Fibroblast of skin of scalp (primary cell): ENCODE measurements at places on chromosomes 7 and 10.

DNA sequence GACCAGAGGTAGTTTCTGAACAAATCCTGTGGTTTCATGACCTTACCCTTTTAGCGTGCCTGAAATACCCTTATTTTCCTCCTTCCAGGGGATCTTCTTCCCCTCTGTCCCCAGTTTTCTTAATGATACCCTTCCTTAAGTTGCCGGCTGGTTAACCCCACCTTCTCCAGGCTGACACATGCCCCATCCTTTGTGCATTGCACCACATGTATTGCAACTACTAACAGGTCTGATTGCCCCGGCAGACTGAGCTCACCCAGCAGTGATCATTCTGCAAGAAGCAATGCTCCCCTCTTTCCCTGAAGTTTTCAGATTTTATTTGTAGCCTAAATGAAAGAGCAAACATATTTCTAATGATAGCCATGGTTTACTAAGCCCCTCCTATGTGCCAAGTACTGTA lies 108.2 kb downstream of the HIP1 start:
- DNase-seq = no peak

GRCh38 chr10:33344676-33345075 lies 10.2 kb upstream of the NRP1 start:
- DNase-seq = no peak

- no peak for DNase-seq
These were observed 11.6 kb downstream of the RPS24 start for GRCh38 chr10:78045237-78045636.

DNA sequence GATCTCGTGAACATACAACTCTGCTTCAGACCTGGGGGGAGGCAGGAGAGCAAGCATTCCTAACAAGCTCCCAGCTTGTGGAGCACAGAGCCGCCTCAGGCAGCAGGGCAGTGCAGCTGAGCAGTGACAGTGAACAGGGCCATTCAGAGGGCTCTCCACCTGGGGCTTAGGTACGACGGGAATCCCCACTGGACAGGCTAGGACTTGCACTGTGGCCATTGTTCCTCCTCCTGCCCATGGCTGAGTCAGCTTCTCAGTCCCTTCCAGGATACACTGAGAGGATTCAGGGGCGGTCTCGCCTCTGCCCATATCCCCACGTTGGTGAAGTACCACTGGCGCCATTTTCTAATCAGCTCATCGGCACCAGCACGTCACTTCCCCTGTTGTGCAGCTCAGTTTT lies 71.1 kb downstream of the FIGNL1 start:
- DNase-seq = no peak

DNA sequence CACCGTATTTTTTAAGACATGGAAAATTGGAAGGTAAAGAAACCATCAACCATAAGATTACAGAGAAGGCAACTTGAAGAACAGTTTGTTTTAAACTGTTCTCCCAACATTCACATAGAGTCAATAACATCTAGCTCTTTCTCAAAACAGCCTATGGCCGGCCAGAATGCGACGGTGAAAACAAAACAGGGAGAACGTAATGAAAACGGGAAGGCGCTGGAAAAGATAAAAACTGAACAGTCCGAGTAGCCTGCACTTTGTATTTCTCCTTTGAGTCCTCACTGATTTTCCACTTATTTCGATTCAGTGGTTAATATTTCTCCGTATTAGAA lies 637 bp downstream of the MICU1 start:
- DNase-seq = no peak

DNA sequence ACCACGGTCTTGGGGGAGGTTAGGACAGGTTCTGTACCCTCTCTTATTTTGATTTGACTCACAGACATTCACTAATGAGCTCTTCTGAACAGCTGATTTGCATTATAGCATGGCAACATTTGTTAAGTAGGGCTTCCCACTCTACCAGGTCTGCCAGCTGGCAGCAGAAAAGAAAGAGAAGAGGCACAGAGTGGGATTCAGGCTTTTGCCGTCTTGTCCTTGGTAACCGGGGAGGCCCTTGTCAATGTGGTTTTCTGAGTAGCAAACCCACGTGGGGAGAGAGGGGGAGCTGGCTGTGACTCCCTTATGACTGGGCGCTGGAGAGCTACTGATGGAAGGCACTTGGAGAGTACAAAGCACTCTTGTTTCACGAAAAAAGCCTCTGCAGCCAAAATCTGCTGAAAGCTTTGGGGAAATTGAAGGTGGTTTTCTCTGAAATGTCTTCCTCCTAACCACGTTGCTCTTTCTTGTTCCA lies 355.3 kb upstream of the GALNT17 start:
- peak; percentile 14 for DNase-seq

DNA sequence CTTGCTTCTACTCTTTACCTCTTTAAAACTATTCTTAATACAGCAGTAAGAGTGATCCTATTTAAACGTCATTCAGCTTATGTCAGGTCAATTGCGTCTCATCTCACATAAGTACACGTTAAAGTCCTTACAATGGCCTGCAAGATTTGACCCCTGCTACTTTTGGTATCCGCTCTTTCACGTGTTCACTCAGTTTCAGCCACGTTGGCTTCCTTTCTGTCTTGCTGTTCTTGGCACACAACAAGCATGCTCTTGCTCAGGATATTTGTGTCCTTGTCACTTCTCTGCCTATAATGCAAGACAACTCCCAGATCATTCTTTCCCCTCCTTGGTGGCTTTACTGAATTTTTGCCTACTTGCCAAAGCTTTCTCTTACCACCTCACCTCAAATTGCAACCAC lies 296.8 kb downstream of the PCLO start:
- no peak for DNase-seq

- no peak for DNase-seq
These were observed 238.4 kb upstream of the ZMIZ1 start for GRCh38 chr10:78830062-78830975.

DNA sequence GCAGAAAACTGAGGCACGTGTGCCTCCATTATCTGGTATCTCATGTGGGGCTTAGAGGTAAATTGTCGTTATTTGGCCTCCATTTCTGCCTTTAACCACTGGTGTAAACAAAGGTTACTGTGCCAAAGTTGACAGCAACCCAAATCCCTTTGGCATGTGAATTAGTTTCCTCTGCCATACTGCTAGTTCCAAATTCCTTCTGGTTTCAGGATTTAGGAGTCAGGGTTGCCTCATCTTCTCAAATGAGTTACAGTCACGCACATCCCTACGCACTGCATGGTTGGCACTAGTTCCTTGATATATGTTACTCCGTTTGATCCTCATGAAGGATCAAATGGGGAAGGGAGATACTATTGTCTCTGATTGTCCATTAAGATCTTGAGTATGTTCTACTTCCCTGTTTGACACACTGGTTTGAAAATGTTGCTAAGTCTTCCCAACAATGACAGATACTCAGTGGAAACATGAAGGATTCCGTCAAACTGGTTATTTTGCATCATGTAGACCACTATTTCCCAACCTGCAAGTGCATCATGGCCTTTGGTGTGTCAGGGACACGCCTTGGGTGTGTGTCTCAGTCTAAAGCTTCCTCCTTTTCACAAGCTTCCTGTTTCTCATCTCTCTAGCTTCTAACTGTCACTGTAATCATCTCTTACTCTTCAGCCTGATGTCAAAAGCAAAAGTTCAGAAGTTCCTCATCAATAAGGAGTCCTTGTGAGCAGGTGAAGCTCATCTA lies at the start of gene LIPN:
Gene LIPN, plus strand, starts transcription at position 655 of the 736 bp plus-strand sequence. CDS start 1,386 bp downstream, outside the sequence.
- DNase-seq = no peak

GRCh38 chr10:88012641-88013040 lies 149.2 kb downstream of the PTEN start:
- DNase-seq = peak; percentile 13

DNA sequence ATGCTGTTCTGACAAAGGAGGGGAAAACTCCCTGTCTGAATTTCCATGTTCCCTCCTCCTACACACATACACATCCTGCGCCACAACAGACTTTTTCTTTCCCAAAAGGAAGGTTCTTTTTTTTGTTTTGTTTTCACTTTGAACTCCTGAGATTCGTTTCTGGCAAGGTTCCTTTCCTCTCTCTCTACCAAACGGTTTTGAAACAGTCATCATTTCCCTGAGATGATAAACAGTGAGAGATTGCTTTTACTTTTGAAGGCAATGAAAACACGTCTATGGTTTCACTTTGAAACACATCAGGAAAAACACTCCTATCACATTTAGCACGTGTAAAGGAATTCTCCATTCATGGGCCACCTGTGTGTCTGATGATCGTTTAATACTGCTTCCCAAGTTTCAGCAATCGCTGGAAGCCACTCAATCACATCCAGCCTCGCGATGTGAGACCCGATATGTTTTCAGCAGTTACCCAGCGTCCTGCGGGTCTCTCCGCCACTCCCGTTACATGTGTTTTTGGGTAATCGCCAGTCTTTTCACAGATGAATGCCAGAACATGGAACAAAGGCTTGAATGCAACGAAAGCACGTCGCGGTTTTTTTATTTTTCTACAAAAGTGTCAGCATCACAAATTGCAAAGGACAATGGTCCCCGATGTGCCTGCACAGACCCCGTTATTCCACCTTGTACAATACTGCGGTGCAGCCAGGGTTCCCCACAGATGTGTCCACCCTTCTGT lies 62.8 kb upstream of the CUX1 start:
- DNase-seq = peak; percentile 27

GRCh38 chr10:78236416-78237015 lies 202.9 kb downstream of the RPS24 start:
- no peak for DNase-seq

GRCh38 chr7:120170834-120171233 lies 102.1 kb upstream of the KCND2 start:
- peak; percentile 40 for DNase-seq

DNA sequence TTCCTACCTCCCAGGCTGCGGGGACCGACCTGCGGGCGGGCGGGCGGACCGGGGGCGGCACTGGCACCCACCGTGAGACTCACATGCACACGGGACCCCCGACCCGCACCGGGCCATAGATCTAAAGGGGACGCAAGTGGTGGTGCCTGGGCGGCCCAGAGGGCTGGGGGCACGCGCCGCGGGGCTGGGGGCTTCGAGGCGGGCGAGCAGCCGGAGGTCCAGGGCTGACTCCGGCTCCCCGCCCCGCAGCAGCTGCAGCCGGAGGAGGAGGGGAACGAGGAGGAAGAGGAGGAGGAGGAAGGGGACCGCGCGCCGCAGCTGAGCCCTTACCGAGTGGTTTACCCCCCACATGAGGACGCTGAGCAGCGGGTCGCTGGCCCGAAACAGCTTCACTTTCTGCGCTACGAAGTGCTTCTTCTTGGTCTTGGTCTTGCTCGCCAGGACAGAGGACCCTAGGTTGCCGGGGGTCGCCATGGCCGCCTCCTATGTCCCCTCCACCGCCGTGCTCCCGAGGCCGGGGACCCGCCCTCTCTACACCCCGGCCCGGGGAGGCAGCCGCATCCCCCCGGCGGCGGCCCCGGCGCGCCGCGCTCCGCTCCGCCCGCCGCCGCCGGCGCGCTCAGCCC lies 412 bp downstream of the PIP4K2A start:
- DNase-seq = peak; percentile 22

- no peak for DNase-seq
These were observed 42.8 kb downstream of the PDGFA start for GRCh38 chr7:476736-477360.

GRCh38 chr10:132141526-132142395 lies 45.0 kb upstream of the DPYSL4 start:
- DNase-seq = no peak

- DNase-seq = peak; percentile 79
These were observed 128.4 kb downstream of the RGS10 start for GRCh38 chr10:119414081-119414611.

DNA sequence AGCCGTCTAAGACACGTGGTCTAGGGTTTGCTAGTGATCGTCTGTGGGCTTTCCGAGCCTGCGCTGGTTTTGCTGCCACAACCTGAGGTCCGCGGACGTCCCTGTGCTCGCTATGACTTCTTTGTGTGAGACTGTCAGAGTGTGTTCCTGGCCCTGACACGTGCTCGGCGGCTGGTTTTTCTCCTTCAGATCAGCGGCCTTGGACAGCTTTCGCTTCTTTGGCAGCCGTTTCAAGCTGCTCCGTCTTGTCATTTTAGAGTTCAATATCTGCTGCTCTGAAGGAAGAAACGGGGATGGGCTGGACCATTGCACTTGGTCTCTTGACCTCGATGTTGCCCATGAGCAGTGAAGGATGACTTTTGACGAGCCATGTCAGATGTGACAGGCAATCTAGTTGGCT lies 147.3 kb downstream of the MGMT start:
- DNase-seq = no peak

GRCh38 chr7:54653905-54654304 lies 105.1 kb downstream of the SEC61G start:
- DNase-seq = no peak

GRCh38 chr7:49564379-49564714 lies 209.1 kb upstream of the VWC2 start:
- DNase-seq = no peak

GRCh38 chr7:83517035-83517700 lies 131.8 kb downstream of the SEMA3E start:
- no peak for DNase-seq

DNA sequence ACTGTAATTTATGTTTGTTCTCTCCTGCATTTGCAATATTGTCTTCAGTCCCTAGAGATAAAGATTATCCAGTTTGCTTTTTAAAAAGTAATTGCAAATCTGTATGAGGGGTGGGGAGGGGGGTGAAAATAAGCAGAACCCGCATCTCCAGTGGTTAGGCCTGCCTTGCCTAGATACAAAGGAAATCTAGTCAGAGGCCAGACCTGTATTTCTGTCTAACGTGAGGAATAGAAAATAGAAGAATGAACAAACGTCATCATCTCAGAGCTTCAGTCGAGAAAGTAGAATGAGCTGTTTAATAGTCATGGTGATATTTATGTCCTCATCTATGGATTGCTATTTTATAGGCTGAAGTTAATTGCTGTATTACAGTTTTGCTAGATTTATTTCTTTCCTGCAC lies 284.2 kb downstream of the BICC1 start:
- DNase-seq = no peak

GRCh38 chr10:64813391-64813790 lies 1292.2 kb downstream of the REEP3 start:
- DNase-seq = no peak

DNA sequence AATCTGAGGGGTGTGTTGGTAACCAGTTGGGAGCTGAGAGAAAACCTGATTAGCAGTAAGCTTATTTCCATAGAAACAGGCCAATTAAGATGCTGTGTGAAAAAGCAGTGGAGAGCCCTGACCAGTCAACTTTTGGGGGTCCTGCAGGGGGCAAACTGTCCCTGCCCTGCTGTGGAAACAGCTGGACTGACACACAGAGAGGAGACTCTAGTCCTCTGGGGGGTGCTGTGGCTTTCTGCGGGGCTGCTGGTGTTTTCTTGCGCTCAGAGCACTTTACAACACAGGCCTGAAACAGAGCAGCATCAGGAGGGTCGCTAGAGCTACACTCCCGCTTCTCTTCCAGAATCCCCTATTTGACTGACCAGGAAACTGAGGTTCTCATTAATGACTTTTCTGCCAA lies 546.9 kb upstream of the GALNT17 start:
- DNase-seq = no peak
